Stimulated activated CD4-positive, alpha-beta T cell treated with anti-CD3 and anti-CD28 coated beads, Interleukin-15, amount 100 ng/mL, for 48 hours (primary cell): ENCODE measurements at places on chromosomes 2 and 18.

DNA sequence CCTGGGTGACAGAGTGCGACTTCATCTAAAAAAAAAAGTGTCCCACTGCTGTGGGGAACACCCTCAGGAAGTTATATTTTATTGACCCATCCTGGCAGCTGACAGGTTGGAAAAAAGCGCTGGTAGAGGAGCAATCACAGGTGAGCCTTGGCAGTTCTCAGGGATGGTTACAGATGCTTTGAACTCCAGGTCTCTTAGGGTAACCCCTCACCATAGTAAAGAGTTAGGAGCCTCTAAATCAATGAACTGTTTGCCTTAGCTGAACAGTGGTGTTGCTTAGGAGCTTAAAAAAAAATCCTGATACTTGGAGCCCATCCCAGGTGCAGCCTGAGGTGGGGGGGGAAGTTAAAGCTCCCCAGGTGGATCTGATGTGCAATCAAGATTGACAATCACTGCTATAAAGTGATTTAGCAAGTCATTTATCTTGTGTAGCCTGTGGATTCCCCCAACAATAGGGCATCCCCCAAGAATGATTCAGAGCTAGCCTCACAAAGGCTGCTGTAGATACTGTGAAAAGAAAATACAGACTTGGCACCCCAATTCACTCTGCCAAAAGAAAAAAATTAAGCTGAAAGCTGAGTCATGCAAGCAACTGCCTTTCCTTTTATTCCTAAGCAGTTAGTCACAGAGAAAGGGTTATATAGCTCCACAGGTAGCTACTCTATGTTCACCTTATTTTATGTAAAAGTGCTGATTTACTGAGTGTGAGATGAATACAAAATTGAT lies 14.8 kb downstream of the SLC16A14 start:
- no peak for DNase-seq

DNA sequence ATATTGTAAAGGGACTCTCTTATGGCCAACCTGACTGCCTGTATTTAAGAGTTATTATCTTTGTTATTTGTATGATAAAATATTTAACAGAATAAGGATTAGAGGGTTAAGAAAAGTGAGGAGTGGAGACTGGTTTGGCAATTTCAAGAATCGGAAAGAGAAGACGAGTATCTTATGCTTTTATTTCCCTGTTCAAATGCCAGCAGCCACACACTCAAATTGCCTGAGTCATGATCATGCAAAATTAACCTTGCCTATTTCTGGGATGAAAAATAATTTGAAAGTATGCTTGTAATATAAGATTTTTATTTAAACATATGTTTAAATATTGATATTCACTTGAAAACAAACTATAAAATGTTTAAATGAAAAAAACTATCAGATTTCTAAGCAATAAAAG lies 188.6 kb downstream of the CD226 start:
- no peak for DNase-seq

DNA sequence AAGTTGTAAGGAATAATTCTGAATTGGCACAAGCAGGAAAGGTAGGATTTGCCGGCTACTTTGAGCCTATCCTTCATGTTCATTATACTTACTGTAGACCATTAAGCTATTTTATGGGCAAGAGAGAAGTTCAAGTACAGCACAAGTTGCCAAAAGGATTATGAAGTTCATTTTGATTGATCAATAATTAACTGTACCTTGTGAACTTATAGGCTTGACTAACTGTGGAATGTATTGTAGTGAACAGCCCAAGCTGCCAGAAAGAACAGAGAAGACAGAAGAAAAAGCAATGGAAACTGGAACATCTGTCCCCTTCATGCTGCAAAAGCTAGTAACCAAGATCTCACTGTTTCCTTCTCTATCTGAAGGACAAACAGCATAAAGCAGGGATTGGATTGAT lies 810.1 kb upstream of the ZEB2 start:
- no peak for DNase-seq

DNA sequence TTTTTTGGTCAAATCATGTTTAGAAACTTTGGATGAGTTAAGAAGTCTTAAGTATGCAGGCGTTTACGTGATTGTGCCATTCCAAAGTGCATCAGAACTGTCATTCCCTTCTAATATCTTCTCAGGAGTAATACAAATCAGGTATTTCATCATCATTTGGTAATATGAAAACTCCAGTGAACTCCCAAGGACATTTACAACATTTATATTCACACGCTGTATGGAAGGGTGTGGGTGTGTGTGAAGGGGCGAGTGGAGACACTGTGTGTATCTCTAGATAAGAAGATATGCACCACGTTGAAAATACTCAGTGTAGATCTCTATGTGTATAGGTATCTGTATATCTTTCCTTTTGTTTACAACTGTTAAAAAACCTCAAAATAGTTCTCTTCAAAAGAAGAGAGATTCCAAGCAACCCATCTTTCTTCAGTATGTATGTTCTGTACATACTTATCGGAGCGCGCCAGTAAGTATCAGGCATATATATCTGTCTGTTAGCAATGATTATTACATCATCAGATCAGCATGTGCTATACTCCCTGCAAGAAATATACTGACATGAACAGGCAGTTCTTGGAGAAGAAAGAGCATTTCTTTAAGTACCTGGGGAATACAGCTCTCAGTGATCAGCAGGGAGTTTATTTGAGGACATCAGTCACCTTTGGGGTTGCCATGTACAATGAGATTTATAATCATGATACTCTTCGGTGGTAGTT lies 29.3 kb downstream of the COX7A2L start:
- no peak for DNase-seq

- no peak for DNase-seq
These were observed 750 bp upstream of the RMP24 start for GRCh38 chr18:35971661-35972196.
